ENCODE measurements at places on chromosomes 11 and 22.

DNA sequence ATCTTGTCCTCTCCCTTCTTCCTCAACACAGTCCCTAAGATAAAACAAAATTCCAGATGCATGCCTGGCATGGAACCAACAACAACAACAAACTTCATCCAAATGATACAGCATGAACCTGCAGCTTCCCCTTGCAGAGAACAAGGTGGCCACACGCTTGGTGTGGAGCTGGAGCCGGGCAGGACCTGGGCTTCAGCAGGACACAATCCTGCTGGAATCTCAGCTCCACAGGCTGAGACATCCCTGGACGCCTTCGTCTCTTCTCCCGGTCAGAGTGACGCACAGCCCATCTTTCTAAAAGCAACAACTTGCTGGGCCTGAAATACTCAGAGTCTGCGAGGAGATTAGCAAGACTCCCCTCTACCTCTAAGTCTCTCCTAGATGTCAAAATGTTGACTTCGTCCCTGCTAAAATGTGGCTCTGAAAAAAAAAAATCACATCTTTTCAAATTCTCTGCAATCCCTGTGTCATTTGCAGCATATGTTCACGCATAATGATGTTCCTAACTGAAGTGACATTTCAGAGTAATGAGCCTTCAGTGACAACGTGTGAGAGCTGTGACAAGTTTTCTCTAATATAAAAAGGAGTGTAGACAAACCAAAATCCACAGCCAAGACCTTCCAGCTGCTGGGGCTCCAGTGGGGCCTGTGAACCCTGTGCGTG, 1232.3 kb downstream of the TBC1D22A start:
- no peak for DNase-seq

- DNase-seq = no peak
Measured at GRCh38 chr22:17140826-17141766, 18.0 kb downstream of the HDHD5 start.

DNA sequence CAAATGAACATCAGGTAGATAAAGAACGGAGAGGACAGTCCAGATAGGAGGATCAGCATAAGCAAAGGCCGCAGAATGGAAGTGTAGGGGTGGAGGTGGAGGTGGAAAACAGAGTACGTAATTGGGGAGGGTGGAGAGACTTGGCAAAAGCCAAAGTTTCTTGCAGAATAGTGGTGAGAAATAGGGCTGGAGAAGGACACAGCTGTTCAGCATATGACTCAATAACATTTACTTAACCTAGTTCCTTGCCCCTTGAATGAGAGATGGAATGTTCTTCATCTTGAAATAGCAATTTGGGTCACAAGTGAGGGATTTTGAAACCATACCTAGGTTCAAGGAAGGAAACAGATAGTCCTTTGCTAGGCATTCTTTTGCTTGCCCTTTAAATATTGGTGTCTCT, 235.9 kb upstream of the ARHGAP20 start:
- DNase-seq = no peak

DNA sequence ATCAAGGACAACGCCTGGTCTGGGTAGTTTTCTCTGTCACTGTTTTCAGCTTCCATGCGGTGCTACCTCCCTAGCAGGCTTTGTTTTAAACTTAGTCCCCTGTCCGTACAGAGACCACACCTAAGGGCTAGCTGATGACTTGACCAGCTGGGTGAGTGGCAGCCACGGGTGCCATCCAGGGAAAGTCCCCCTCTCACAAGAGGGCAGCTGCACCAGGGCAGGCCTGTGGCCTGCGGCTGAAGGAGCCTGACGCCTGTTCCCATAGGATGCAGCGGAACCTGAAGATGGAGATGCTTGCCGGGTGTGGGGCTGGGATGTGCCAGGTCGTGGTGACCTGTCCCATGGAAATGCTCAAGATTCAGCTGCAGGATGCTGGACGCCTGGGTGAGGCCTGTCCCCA, 19.9 kb downstream of the SLC25A18 start:
- DNase-seq = no peak

GRCh38 chr11:13343067-13343466, 65.5 kb downstream of the BMAL1 start:
- no peak for DNase-seq

GRCh38 chr11:79152511-79152910, 288.3 kb downstream of the TENM4 start:
- DNase-seq = no peak

- DNase-seq = peak; percentile 41
Measured at GRCh38 chr11:13784855-13785254, 116.4 kb downstream of the FAR1 start.

- DNase-seq = no peak
Measured at GRCh38 chr11:14356342-14356741, 2.6 kb downstream of the RRAS2 start.

DNA sequence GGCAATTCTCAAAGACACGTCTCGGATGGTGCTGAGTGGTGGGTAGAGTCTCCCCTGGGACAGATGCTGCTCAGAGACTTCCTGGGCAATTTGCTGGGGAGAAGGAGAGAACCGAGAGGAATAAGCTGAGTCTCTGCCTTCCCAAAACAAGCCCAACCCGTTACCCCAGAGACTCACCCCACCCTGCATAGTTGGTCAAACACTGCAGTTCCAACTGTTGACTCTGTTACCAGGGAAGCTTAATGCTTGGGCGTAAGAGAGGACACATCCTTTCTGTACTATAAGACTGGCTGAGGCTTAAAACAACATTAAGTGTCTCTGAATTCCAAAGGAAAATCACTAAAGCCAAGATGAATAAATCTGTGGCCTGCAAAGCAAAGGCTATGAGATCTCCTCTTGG, 68.1 kb downstream of the CCDC81 start:
- no peak for DNase-seq

DNA sequence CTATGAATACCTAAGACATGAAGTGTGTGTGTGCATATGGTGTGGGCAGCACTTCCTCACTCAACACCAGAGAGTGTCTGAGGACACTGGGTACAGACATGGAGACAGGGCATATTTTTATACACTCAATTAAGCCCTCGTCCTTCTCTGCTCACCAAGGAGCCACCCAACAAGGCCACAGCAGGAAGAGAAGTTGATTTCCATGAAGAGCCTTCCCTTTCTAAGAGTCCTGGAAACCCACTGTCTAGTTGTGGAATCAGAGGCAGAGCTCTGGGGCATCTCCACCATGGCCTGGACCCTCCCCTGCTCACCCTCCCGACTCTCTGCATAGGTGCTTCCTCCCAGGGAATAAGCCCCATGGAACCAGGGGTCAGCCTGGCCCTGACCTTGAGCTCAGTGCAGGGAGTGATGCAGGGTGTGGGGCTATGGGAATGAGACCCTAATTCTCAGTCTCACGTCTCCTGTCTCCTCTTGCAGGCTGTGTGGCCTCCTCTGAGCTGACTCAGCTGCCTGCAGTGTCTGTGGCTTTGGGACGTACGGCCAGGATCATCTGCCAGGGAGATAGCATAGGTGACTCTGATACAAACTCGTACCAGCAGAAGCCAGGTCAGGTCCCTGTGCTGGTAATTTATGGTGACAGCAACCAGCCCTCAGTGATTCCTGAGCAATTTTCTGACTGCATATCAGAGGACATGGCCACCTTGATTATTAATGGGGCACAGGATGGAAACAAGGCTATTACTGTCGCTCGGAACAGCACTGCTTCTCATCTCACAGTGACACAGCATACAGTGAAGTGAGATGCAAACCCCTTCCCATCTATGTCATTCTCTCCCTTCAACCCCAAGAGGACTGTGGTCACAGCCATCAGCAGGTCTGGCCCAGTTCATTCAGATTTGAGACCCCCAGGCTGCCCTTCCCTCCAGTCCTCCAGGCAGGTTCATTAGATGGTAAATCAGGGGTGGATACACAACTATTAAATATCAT, 14.6 kb upstream of the IGLL5 start:
- DNase-seq = no peak

- DNase-seq = no peak
Measured at GRCh38 chr11:60994541-60995080, 23.1 kb downstream of the CD6 start.

DNA sequence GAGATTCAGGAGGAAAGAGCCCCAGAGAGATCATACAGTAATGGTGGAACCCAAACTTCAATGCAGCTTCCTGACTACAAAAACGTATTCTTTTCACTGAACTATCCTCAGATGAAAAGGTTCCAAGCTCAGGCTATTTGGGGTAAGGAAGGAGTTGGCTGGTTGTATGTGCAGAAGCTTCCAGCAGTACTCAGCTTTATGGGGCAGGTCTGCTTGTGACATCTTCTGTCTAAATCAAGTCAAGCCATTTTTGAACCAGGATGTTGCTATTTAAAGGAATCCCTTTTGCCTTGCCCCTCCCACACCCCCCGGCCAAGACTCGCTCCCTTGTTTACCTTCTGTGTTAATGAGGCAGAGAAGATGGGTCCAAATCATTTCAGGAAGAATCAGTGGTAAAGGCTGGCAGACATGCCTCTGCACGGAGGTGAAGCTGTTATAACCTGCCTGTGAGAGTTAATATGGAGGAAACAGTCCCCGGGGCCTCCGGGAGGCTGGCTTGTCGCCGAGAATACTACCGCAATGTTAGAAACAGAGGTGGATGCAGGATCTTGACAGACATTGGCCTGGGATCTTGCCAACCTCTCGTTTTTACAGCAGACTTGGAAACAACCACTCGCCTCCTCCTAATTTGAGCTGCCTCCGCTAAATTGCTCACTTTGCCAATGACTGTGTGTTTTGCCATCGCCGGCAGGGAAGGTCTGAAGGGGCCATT, 45.4 kb downstream of the TIMP3 start:
- no peak for DNase-seq
